Activated T-cell treated with anti-CD3 and anti-CD28 coated beads for 1 hour (primary cell): ENCODE measurements at places on chromosomes 5 and 9.

DNA sequence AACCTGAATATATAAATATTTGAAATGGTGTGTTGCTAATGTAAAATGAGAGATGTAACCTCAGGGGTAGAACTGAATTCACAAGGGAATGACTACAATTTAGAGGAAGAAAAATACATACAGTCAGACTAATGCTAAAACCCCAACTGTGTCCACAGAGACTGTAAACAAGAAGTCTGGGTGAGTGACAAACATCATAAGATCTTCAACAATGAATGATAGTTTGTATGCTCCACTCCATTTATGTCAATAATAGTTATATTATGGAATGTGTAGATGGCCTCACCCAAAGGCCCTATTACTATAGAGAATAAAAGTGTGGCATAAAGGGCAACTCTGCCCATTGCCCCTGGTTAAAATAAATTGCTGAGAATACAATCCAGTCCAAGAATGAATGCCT lies 102.9 kb downstream of the CETN3 start:
- no peak for DNase-seq

DNA sequence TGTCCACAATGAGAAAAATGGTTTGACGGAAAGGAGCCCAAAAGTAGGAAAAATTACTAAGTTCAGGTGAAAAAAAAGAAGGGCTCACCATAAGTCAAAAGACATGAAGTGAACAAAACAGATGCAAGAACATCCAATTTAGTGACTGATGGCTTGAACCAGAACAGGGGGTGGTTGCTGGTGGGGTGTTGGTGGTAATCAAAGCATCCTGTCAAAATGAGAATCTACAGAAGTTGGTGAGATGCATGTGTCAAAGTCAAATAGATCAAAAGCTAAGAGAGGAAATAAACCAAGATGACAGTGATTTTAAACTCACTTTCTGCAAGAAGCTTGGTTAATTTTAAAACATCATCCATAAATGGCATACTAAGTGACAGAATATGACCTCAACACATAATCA lies 117.4 kb downstream of the MLLT3 start:
- DNase-seq = no peak

GRCh38 chr9:76215066-76215465 lies 179.2 kb downstream of the RFK start:
- no peak for DNase-seq

- no peak for DNase-seq
Measured at GRCh38 chr5:40841068-40841805, at the start of gene CARD6. TSS of gene CARD6 (plus strand) at chr5:40841367. CDS start at chr5:40841383, 16 bp downstream.

GRCh38 chr5:117813850-117814249 lies 1174.5 kb downstream of the DTWD2 start:
- DNase-seq = no peak

- no peak for DNase-seq
Measured at GRCh38 chr9:128558431-128559310, 6.3 kb downstream of the SPTAN1 start.

DNA sequence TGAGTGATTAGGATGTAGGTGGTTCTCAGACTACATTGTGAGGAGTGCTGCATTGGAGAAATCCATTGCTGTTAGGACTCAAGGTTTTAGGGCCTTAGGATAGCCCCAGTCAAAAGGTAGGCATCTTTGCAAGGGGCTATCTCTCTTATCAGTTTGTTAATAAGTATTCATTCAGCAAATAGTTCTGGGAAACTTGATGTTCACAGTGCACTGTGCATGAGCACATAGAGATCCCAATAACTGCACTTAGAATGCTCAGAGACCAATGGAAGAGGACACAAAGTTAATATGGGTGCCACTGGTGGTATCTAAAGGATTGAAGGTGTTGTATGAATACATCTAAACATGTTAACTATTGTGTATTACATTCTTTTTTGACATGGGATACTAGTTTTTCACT lies 131.4 kb downstream of the KIF4B start:
- no peak for DNase-seq

- DNase-seq = no peak
Measured at GRCh38 chr5:81837667-81838306, 86.9 kb upstream of the SSBP2 start.

GRCh38 chr5:36378551-36378950 lies 76.8 kb upstream of the RANBP3L start:
- no peak for DNase-seq

GRCh38 chr5:151497391-151498002 lies 50.1 kb downstream of the SLC36A1 start:
- no peak for DNase-seq

DNA sequence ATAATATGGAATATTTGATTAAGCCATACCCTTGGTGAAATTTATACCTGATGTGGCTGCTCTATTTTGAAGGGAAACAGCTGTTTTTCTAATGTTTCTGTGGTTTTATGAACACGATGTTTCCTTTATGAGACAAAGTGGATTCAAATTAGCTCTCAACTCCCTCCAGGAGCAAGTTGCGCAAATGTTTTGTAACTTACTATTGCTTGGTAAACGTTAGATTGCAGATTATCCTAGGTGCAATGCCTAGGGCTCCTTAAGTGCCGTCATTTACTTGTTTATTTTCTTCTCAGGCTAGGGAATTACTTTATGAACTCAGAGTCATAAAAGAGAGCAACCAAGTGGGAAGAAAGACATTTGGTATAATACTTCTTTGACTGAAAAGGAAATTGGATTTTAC lies 763.1 kb downstream of the TAF11L14 start:
- DNase-seq = no peak

DNA sequence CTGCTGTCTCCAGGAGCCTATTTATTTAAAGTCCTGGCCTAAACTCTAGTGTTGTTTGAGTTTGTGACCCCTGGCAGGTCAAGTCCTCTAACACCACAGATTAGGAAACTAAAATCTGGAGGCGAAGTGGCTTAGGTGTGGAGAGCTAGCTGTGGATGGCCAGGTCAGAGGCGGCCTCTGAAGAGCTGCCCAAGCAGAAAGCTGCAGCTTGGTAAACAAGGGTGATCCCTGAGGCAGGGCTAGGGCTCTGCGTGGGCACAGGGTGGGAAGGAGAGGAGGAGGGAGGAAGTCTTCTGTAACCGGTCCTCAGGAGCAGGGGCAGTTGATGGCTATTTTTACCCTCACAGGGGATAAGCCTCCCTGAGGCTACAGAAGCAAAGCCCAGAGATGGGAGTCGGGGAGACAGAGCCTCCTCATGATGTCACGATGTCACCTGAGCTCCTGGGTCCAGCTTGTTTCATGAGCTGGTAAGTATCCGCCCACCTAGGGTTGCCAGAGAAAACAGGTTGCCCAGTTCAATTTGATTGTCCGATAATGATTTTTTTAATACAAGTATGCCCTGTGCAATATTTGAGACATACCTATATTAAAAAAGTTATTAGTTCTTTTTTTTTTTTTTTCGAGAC lies 25.9 kb upstream of the BOD1 start:
- no peak for DNase-seq
